CD4-positive, alpha-beta T cell (primary cell): ENCODE measurements at places on chromosomes 5 and 9. TPM values are rescaled to one million over a fixed set of nuclear protein-coding genes. Genes with fewer than 3 reads are reported as not detected.

DNA sequence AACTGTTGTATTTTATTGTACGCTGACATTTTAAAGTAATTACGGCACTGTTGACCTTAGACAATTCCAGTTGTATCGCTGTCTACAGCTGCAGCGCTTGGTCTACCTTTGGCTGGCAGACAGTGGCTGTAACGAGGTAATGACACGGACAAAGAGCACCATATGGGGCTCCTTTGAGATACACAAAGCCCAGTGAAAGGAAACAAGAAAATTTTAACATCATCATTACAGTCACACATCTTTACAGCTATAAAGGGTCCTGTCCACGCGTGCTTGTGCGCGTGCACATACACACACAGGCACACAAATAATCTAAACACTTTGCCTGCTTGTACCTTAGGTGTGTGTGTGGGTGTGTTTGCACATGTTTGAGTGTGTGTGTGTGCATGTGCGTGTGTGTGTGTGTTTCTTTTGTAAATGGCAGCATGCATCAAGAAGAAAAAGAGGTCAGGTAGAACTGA lies 946.0 kb downstream of the NR2F1-AS1 start:
- no peak for DNase-seq

DNA sequence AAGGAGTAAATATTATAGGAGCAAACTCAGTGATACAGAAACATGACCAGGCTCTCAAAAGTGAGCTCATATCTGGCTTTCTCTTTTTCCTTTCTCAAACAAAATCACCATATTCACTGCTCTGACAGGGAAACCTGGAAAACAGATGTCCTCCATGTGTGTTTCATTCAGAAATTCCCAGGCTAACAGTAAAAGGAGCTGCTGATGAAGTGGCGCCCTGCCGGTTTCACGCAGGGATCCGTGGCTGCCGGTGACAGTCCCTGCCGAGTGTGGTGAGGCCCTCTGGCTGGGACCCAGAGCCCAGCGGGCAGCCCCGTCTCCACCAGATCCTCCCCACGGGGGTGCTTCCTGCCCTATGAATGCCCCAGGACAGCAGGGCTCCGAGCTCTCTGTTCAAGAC lies 208.1 kb downstream of the GNA14 start:
- no peak for DNase-seq

DNA sequence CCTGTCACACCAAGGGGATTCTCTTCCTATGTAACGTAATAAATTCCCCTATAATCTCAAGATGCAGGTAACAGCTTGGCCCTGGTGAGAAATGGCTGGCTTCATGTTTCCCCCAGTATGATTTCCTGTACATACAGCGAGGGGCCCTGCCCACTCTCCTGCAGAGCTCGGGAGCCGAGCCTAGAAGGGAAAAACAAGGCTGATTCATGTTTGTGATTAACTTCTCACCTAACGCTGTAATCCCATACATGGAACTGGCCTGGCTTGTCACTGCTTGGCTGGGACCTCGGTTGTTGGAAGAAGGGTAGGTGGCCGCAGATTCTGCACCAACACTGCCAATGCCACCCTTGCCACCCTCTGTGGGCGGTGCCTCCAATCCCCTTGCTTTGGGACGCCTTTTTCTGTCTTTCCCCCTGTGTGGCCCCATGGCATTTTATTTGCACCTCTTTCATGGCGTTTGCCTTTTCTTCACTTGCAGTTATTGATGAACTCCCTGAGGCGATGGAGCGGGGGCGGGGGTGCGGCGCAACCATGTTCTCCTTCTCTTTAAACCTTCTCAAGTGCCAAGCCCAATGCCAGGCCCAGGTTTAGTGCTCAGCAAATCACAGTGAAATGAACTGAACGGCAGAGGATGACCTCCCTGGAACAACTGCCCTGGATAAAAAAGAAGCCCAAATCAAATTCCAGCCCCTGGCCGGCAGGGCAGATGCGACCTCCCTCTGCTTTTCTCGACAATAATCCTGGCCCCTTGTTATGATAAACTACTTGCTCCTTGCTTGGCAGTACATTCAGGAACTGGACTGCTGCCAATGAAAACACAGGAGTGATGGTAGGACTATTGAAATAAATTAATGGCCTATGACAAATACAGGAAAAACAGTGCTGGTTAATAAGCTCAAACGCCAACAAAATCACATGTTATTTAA lies 108.1 kb downstream of the TMEM174 start:
- DNase-seq, result no peak

DNA sequence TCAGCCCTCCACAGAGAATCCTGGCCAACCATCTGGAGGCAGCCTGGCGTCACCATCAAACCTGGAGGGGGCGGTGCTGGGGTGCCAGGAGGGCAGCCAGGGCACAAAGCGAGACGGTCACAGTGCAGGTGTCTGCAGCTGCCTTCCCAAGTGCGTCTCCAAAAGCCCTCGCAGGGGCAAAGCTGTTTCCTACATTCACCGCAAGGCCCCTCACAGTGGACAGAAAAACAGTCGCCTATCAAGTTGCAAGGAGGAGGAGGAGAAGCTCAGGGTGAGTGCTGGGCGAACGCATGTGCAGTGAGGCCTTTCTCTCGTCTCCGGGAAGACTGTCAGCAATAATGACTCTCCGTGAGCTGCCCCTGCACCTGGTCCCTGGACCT lies 18.0 kb upstream of the LHX3 start:
- DNase-seq, result no peak

DNA sequence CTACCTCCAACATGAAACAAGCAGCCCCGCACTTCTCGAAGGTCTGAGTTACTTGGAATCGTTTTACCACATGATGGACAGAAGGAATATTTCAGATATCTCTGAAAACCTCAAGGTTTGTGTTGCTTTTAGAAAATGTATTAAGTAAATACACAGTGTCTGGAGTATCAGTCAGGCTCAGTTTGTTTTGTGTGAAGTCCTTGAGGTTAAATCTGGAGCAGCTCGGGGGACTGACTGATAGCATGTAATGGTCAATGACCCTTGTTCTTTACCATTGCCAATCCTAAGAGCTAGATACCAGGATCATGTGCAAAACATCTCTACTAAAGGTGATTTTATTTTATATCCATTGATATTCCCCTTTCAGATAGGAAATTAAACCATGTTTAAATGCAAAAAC lies 26.9 kb upstream of the LNPEP start:
- DNase-seq, result no peak

DNA sequence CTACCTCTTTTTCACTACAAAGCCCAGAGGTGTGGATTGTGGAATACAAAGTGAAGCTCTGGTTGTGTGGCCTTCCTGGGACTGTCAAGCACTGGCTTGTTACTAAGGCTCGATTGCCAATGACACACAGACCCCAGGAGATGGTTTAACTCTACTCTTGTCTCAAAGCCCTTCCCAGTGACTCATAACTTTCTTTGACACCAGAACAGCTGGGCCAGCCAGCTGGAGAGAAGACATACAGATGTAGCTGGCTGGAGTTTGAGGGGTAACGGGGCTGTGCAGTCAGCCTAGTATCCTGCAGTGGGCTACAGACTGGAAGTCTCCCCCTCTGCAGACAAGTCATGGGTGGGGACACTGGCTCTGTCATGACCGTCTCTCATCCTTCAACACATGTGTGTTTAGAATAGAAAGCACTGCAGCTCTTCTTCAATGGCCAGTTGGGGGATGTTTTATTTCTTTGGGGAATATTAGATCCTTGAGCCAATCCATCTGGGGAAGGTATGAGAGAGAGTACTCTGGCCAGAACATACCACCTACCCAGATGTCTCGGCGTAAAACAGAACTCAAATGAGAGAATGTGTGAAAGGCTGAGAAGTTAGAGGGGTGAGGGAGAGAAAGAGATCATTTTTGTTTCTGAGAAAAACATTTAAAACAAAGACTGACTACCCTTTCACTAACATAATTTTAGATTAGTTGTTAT lies 53.3 kb downstream of the SEMA6A start:
- no peak for DNase-seq

DNA sequence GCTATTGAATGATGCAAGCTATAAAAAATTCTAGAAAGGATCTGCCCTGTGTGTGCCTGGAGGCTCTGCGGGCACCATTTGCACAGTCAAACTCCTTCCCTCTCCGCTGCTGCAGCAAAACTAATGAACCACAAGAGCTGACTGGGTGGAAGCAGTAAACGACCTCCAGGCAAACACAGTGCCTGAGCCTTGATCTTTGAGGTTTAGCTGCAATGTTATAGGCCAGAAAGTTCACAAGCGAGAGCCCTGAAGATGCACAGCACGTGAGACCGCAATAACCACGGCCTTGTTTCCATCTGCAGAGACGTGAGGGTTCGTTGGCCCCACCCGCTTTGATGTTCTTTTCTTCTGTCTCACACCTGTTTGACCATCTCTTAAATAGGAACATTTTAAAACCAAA lies 69.2 kb upstream of the S1PR3 start:
- DNase-seq, result peak; percentile 58

- no peak for DNase-seq
Observed at GRCh38 chr5:153895266-153895665, 143.4 kb downstream of the FAM114A2 start.

GRCh38 chr5:80408484-80409366 lies 861 bp downstream of the ZFYVE16 start:
- DNase-seq, result no peak

DNA sequence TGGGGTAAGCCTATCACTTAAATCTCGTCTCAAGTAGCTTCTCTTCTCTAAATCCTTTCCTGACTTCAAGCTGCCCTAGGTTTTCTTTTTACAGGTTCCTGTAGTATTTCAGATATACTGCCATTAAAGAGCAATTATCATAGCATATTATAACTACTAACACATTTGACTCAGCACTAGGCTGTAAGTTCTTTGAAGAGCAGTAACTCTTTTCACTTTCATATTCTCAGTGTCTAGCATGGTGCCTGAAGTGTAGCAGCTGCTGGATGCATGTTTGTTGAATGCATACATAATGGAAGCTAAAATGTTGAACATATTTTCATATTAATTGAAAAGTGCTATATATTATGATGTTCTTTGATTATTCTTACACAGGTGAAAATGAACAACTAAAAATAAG lies 22.5 kb downstream of the CCDC152 start:
- DNase-seq, result no peak

DNA sequence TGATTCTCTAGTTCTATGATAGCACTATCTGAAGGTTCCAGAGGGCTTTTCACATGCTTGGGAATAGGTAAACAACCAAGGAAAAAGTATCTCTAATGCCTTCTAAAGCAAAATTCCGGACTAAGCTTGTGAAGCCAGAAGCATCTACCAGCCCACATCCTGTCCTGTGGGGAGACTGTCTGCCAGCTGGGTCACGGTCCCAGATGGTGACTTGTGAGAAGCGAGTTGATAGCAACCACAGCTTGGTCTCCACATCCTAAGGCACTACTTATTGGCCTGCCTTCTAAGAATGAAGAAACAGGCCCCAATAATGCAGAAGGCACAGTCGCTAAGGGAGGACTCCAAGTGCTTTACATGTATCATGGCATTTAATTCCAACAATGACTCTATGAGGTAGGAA lies 184.1 kb upstream of the ADRA1B start:
- DNase-seq, result no peak

- DNase-seq, result no peak
Observed at GRCh38 chr5:138402640-138403039, 36.2 kb upstream of the REEP2 start.

DNA sequence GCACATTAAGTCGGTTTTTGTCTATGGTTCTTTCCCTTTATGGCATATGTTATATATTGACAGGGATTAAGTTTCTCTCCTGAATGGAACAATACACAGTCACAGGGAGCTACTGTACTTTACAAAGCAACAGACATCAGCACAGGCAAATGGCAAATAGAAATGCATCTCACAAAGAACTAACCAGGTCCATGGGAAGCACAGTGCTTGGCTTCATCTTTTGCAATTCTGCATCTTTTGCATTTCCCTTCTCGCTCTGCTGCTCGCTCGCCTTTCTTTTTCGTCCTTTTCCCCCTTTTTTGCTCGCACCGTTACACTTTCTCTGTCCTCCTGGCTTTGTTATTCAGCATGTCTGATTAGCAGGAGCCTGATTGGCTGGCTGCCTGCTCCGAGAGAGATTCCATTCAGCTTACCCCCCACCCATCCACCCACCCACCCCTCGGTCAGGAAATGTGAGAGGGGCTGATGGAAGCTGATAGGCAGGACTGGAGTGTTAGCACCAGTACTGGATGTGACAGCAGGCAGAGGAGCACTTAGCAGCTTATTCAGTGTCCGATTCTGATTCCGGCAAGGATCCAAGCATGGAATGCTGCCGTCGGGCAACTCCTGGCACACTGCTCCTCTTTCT lies at the start of gene ADAMTSL1:
TSS of gene ADAMTSL1 (plus strand) at position 502 of the 628 bp plus-strand sequence. CDS start at position 582, 80 bp downstream.
- DNase-seq, result no peak

DNA sequence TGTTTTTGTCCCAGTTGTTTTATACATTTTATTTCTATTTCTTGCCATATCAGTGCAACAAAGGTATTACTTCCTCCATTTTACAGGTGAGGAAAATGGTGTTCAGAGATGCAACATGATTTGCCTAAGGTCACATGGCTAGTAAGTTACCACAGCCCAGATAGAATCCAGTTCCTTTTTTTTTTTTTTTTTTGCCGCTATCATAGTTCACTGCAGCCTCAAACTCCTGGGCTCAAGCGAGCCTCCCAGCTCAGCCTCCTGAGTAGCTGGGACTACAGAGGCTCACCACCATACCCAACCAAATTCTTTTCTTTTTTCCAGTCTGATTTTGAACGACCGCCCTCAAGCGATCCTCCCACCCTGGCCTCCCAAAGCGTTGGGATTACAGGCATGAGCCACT lies 480 bp upstream of the CCDC69 start:
- no peak for DNase-seq

GRCh38 chr5:75059912-75060545 lies 7.7 kb upstream of the GCNT4 start:
- peak; percentile 43 for DNase-seq

DNA sequence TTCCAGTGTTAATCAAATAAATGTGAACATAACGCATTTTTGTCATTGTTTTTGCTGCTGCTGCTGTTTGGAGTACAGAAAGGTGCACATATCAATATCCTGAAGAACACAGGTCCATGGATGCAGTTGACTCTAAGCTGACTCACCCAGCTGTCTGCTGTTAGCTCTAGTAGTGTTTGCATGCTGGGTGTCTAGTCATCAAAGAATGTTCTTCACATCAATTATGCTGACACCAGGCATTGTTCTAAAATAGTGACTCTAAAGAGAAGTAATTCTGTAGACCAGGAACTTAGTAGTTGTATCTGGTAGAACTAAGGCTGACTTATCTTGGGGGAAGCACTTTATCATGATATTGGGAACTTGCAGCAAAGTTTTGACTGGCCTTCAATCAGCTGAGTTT lies 55.7 kb upstream of the DPYSL3 start:
- DNase-seq, result no peak

- DNase-seq, result no peak
Observed at GRCh38 chr9:22446589-22446949, at the start of gene DMRTA1. Gene DMRTA1, plus strand, starts transcription at chr9:22446824. Its CDS starts 242 bp downstream, at chr9:22447066.

Gene FKTN
- 5.8 TPM for total RNA-seq

Gene BOD1
- total RNA-seq, result 20.9 TPM

Gene PLPPR1
- total RNA-seq, result not detected

Gene STK10
- total RNA-seq, result 229 TPM

Gene DTWD2
- 2.1 TPM for total RNA-seq

Gene RIGI
- total RNA-seq, result 5.0 TPM

Gene LRRC19
- total RNA-seq, result not detected

Gene TPPP
- 8.2 TPM for total RNA-seq

Gene PAPPA
- 0.03 TPM for total RNA-seq
